ENCODE measurements at places on chromosomes 1 and 21. TPM values are rescaled to one million over a fixed set of nuclear protein-coding genes. Genes with fewer than 3 reads are reported as not detected.

LCE6A gene
- total RNA-seq, result not detected

LHX4 gene
- 0.15 TPM for total RNA-seq

CLEC20A gene
- not detected for total RNA-seq

GBP7 gene
- not detected for total RNA-seq

EDARADD gene
- total RNA-seq, result 1.1 TPM

S100A12 gene
- not detected for total RNA-seq

AGMAT gene
- total RNA-seq, result not detected

CCDC24 gene
- total RNA-seq, result 15.8 TPM

CADM3 gene
- 10.1 TPM for total RNA-seq

OR2L8 gene
- total RNA-seq, result not detected

MROH9 gene
- total RNA-seq, result not detected

CCDC17 gene
- total RNA-seq, result not detected

RPL22 gene
- total RNA-seq, result 113 TPM

TTC3 gene
- total RNA-seq, result 67.4 TPM

NR5A2 gene
- total RNA-seq, result 0.06 TPM

SPATA46 gene
- total RNA-seq, result not detected

OPTC gene
- not detected for total RNA-seq

TEX35 gene
- not detected for total RNA-seq

ERVH48-1 gene
- total RNA-seq, result not detected

CFAP74 gene
- not detected for total RNA-seq

ADCY10 gene
- not detected for total RNA-seq

KRTAP27-1 gene
- not detected for total RNA-seq
